ENCODE measurements at places on chromosomes 3 and 15.

DNA sequence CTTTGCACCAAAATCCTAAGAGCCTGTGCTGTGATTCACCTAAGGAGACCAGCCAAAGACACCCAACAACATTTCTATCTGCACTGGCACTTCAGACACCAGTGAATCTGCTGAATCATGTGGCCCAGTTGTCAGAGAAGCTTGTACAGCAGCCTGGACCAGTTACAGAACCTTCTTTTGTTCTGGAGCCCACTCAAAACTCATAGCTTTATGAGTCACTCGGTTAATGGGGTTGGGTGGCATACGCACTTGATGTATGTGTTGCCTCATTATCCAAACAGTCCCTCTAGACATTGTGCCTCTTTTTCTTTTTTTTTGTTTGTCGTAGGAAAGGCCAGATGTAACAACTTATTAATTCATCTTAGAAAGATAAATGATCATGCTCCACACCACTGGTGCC is 25.6 kb upstream of the GOLGA6L2 start:
- DNase-seq, result no peak

- DNase-seq, result no peak
Observed at GRCh38 chr3:178370387-178370786, 165.8 kb upstream of the KCNMB2 start.

DNA sequence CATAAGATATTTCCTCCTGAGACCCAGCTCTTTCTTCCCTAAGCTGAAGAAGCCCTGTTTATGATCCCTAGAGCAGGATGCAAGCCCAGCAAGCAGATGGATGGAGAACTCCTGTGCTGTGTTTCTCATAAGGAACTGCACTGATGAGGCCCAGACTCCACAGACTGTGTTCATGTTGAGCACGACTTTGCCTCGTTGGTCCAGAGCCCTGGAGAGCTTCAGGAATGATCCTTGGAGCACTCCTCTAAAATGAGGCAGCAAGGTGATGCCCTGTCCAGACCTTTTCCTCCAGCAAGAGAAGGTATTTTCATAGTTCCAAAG is 83.8 kb downstream of the MYLK start:
- no peak for DNase-seq

DNA sequence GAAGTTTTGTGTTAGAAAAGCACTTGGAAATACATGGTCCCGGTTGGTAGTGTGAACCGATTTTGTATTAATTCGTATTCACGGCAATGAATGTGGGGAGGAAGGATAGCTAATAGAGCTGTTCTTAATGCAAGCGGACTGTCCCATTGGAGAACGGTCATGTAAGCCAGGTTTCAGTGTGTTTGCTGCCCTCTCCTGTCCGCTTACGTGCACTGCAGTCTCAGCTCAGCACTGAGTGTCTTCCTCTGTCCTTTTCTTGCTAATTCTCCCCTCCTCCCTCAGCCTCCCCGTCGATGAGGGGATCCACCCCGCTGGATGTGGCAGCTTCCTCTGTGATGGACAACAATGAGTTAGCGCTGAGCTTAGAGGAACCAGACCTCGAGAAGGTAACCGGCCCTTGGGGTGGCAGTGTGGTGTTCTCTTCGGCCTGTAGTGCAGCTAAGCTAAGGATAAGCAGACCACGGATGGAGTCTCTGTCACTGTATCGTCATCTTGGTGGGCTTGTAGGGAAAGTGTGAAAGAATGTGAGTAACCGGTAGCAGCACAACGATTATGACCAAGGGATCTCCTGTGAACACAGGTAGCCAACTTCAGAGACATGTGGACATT is 267.5 kb upstream of the CHRM5 start:
- DNase-seq, result no peak
